Activated CD8-positive, alpha-beta T cell treated with anti-CD3 and anti-CD28 coated beads, Interleukin-2, amount 10 ng/mL, durations not matched to agents 7 days and 5 days (primary cell): ENCODE measurements at places on chromosomes 2 and 18. TPM values are rescaled to one million over a fixed set of nuclear protein-coding genes. Genes with fewer than 3 reads are reported as not detected.

DNA sequence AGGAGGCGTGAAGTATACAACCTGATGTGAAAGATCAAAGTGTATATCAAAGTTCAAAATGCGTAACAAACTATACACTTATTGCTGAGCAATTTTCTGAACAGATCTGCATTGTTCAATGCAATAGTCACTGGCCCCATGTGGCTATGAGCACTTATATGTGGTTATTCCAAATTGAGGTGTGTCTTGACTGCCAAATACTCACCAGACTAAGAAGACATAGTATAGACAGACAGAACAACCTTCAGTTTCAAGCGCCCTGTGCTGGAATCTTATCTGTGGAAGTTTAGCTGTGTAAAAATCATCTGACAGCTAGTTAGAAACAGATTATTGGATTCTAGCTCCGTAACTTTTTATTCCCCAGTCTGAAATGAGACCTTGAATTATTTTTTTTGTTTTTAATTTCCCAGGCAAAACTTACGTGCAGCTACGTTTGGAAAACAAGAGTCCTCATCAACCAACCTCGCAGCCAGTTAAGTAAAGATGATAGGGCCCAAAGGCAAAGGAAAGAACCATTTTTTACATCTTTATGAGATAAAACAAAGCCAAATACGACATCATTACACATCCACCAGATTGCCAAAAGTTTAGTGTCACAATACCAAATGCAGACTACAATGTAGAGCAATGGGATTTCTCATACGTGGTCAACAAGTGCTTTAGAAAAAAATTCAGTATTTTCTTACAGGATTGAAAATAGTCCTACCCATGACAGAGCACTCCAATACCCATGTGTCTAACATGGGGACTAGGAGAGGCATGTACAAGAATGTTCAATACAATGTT lies 37.2 kb downstream of the MBOAT2 start:
- no peak for DNase-seq

ANO7 gene
- 0.31 TPM for total RNA-seq

ARHGEF4 gene
- 3.3 TPM for total RNA-seq

DNA sequence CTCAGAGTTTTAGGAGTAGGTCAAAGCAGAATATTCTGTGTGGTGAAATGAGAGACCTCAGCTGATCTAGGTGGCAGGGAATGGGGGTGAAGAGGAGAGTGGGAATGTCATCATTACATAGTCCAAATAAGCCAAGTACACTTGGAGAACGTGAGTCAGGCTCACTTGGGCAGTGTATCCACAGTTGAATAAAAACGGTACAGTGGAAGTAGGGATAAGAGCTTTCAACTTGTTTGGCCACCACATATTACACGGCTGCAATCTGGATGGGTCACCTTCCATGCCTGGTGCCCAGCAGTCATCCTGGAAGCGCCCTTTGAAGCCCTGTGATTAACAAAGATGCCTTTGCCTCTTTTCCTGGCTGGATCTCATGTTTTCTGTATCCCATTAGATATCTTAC lies 28.6 kb downstream of the MIB1 start:
- no peak for DNase-seq

- DNase-seq = no peak
These were observed 108.5 kb downstream of the VAPA start for GRCh38 chr18:10022365-10022764.

GRCh38 chr18:7772510-7772888 lies 205.4 kb downstream of the PTPRM start:
- DNase-seq = no peak

SLC39A6 gene
- total RNA-seq = 19.7 TPM

- DNase-seq = no peak
These were observed 137.5 kb downstream of the BABAM2 start for GRCh38 chr2:28028025-28028424.

- DNase-seq = no peak
These were observed 209.4 kb downstream of the SP3 start for GRCh38 chr2:173755798-173756197.

PLGLB1 gene
- 3.7 TPM for total RNA-seq

SPIRE1 gene
- total RNA-seq = 2.7 TPM

DNA sequence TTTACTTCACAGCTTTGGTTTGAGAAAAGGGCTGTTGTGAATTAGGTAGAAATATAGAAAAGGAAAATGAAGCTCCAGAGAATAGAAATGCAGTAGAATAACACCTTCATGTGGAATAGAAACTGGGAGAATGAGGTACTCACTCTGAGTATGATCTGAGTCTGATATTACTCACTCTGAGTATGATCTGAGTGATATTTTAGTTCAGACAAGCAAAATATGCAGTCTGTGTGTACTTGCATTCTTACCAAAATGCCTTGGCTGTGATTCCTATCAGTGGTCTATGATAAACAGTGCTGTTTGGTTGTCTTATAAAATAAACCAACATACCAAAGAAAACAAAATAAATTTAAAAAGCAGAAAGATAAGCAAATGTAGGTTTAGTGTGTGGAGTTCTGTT lies 487.6 kb downstream of the THSD7B start:
- DNase-seq = no peak
